ENCODE measurements at places on chromosomes 2 and 18.

- no peak for DNase-seq
These were observed 19.1 kb downstream of the EFHD1 start for GRCh38 chr2:232652505-232652851.

DNA sequence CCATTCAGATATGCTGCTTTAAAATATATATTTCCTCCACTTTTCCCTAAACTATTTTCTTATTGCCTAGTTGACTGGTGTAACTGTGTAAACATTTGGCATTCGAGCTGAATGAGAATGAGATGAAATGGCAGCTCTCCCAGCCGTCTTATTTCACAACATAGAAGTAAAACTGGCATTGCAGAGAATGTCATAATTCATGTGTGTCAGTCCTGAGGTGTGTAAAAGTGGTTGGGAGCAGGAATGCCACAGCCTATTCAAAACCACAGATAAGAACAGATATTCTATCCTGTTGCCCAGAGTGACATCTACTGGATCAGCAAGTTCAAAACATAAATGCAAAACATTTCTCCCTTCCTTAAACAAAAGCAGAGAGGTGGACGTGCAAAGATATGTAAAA, 565.5 kb upstream of the CHAC2 start:
- no peak for DNase-seq

GRCh38 chr2:153510996-153511395, 32.4 kb upstream of the RPRM start:
- DNase-seq, result no peak

DNA sequence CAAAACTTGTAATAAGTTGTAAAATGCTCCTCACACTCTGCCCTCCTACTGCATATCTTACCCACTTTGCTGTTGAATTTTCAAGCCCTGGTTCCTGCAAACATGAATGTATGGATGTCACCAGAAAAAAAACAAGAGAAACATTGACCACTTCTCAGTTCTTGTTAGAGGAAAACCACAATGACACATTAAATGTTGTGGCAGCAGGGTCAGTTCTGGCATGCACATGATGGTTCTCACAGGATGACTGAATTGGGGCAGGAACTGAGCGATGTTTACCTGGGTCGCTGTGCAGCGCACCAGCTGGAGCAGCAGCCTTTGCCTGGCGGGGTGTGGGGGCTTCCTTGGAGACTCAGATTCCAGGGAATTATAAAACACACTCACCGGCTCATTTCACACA, 14.0 kb upstream of the PRKCE start:
- DNase-seq, result no peak

DNA sequence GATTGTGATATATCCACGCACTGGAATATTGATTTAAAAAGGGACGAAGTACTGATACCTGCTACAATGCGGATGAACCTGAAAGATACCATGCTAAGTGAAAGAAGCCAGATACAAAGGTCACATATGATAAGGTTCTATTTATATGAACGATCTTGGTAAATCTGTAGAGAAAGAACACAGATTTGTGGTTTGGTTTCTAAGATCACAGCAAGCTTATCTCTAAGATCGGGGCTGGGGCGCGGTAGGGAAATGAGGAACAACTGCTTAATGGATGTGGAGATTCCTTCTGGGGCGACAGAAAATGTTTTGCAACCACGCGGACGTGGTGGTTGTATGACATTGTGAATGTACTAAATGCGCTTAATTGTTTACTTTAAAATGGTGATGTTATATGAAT, 60.1 kb downstream of the NEDD4L start:
- DNase-seq, result peak; percentile 29

GRCh38 chr2:95274291-95275150, at the start of gene PROM2:
PROM2 (plus strand) TSS chr2:95274449; CDS start chr2:95274586, 137 bp downstream.
- DNase-seq, result peak; percentile 91

DNA sequence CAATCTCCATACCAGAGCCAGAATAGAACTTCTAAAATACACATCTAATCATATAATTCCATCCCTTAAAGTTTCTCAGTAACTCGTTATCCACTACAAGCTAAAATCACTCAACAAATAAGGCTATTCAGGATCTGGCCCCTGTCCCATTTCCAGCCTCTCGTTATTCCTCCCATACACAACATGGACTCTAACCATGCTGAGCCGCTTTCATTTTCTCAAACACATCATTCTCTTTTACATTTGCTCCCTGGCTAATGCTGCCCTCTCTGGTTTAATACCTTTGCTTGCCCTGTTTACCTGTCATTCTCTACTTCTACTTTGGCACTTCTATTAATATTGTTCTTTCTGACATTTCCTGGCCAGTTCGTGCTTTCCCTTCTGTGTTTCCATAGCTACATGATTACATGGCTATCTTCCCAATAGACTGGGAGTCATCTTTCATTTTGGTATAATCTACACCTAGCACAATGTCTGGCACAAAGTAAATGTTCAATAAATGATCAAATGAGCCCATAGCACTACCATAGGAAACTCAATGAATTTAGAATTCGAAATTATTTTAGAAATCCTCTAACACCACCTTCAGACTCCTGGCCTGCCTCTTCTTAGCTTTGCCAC, 163.6 kb upstream of the VRK2 start:
- no peak for DNase-seq

DNA sequence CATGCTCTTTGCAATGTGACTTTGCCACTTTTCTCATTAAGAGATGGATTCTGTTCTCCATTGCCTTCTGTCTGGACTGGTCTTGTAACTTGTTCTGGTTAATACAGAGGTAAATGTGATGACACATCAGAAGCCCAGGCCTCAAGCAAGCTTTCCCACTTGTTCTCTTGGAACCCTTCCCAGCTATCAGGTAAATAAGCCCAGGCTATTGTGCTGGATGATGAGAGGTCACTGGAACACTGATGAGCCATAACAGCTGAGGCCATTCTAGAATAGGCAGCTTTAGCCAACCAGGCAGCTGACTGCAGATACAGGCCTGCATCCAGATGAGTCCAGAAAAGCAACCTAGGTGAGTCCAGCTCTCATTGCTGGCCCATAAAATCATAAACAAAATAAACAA, 1007.0 kb upstream of the ACVR2A start:
- DNase-seq, result no peak

DNA sequence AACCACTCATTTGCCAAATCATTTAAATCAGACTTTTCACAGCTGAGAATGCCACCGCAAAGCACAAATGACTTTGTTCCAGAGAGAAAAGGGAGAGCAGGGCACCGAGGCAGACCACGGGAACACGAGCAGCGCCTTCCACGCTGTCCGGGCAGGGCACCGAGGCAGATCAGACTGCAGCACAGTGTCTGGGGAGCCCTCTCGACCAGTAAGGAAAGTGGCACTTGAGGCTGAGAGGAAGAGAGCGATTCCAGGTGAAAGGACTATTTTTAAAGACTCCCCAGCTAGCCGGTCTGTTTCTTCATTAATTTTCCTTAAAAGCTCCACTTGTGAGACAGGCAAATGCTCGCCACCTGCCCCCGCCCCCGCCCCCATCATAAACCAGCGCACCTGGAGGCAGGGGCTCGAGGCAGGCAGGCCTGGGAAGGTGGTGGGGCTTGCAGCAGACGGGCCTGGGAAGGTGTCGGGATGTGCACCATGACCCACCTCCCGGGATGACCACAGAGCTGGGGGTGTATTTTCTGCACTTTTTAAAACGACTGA, 80.9 kb upstream of the CTDP1 start:
- DNase-seq, result no peak

- no peak for DNase-seq
These were observed 12.7 kb upstream of the NFU1 start for GRCh38 chr2:69449906-69450305.

- DNase-seq, result no peak
These were observed 77.2 kb downstream of the PIGN start for GRCh38 chr18:62109676-62110075.

- DNase-seq, result no peak
These were observed 211.4 kb downstream of the PIEZO2 start for GRCh38 chr18:10937743-10938640.

DNA sequence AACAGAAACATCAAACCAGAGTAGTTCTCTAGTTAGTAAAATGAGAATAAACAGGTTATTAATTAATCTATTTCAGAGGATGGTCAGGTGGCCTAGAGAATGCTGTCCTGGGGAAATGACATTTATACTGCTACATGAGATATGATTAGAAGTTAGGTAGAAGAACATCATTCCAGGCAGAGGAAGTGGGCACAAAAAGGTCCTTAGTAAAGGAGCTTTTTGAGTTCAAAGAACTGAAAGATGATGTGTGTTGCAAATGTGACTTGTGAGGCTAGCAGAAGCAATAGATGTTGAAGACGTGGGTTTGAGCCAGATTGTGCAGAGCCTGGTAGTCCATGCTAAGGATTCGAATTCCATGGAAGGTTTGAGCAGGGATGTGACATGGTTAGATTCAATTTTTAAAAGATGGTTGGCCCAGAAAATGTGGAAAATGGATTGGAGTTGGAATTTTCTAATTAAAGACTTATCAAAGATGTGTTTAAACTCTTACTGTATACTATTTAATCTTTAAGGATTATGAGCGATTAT, 34.2 kb downstream of the RAB10 start:
- DNase-seq, result no peak

DNA sequence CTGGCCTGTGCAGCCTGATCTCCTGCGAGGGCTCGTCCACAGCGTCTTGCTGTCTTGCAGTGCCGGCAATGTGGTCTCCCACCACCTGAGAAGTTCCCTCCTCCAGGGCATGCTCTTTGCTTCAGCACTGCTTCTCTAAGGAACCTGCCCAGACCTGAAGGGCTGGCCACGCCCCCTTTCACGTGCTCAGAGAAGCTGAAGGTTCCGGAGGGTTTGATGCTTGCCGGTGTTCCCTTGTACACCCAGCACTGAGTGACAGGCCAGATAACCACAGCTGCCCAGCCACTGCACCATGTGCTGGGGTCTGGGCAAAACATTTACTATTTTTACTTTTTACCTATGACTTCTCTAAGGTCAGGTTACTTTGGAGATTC, 1.7 kb upstream of the POLR2D start:
- peak; percentile 94 for DNase-seq

DNA sequence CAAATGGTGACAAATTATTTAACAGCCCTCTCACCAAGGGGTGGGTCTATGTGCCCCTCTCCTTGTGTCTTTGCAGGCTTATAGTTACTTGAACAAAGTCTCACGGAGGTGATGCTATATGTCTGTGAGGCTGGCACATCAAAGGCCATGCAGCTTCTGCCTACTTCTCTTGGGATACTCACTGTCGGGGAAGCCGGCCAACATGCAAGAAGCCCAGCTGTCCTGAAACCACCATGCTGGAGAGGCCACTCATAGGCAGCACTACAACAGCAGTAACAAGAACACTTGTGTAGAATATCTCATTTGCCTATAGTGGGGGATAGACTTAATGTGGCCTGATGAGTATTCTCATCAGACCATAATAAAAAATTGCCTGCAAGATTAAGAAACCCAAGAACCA, 233.7 kb upstream of the NCKAP5 start:
- DNase-seq, result no peak

GRCh38 chr18:50721006-50721405, 98.8 kb downstream of the MRO start:
- no peak for DNase-seq

DNA sequence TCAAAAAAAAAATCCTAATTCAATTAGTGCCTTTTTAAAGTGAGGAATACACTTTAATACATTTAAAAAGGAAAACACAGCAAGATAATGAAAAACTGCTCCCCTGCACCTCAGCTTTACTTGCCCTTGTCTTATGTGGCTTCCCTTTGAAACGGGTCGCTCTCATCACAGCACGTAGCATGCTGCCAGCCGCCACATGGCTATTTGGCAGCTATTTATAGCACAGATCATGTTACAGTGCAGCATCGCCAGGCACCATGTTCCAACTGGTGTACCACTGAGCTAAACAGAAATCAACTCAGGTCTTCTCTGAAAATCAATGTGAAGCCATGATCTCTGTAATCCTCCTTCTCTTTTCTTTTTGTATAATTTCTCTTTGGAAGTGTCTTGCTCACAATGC, 65.1 kb downstream of the TMEM182 start:
- no peak for DNase-seq

GRCh38 chr18:27599202-27599829, 414.2 kb upstream of the CHST9 start:
- peak; percentile 84 for DNase-seq

- DNase-seq, result no peak
These were observed 339 bp downstream of the ACAA2 start for GRCh38 chr18:49813069-49813318.

DNA sequence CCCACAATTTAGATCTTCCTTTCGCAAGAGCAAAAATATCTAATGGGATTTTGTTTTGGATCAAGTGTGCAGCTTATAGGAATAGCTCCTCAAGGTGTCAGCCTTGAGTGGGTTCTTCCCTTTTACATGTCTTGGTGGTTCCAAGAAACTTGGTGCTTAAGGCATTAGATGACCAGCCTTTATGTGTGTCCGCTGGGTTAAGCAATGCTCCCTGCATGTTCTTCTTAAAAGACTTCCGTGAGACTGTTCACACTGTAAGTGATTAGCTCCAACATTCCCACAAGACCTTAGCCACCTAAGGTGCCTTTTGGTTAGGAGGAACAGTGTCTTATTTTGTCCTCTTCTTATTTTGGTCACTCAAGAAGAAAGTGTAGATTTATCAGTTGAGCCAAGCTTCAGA, 44.3 kb upstream of the GPR39 start:
- no peak for DNase-seq

DNA sequence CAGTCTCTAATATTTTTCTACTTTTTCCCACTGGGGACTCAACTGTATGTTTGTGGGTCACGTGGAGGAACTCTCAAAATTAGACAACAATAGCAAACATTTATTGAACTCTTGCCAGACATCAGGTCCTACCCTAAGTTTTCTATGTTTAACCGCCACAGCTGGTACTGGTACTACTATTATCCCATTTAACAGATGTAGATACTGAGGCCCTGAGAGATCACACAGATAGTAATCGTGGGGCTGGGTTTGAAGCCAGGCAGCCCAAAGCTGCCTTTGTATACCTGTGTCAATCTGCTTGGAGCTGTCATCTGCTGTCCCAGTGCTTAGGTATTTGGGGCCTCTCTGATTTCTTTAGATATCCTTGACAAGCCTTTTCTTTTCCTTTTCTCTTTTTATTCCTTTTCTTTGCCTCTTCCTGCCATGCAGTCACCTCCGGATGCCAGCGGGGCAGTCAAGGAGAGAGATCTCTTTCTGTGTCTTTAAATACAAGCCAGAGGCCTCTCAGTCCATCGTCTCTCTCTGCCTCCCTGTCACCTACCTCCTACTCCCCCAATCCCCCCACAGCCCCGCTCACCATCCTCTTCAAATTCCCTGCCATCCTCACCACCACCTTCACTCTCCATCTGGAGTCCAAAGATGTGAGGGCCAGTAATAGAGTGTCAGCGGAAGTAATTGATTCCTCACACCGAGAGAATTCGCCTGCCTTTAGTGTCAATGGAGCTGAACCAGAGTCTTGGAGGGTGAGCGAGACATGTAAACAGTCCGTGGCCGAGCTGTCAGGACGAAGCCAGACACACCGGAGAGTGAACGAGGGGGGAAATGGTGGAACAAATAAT, 23.4 kb downstream of the NRP2 start:
- no peak for DNase-seq

DNA sequence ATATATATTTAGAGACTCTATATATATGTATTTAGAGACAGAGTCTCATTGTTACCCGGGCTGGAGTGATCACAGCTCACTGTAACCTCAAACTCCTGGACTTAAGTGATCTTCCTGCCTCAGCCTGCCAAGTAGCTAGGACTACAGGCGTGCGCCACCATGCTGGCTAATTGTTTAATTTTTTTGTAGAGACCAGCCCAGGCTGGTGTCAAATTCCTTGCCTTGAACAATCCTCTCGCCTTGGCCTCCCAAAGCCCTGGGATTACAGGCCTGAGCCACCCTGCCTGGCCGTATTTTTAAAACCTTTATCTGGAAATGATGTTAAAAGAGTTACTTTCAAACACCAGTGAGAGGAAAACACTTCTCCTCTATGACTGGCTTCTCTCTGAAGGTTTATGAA, 30.9 kb upstream of the PGAP1 start:
- DNase-seq, result no peak

Data from endodermal cell (in vitro differentiated cells).